ENCODE measurements at places on chromosomes 13 and 19.

DNA sequence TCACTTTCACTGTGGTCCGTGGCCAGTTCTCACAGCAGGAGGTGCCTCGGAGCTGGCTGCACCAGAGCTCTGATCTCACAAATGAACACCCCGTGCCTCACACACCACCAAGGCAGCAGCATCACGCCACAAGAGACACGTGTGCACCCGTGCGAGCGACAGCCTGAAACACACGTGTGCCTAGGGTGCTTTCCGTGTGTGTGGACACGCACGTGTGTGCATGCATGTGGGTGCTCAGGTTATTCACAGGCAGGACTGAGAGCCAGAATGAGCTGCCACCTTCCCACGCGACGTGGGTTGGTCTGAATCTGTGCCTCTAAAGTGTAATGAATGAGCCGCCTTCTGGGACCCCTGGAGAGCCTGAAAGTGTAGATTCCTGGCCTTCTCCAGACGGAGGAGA lies 67.6 kb upstream of the C13orf46 start:
- DNase-seq, result no peak

GRCh38 chr13:48040896-48041295 lies 3.4 kb downstream of the NUDT15 start:
- DNase-seq, result no peak

- no peak for DNase-seq
These were observed 2.2 kb downstream of the GNA11 start for GRCh38 chr19:3096267-3096901.

- no peak for DNase-seq
These were observed 304.9 kb upstream of the NBEA start for GRCh38 chr13:34637138-34637537.

DNA sequence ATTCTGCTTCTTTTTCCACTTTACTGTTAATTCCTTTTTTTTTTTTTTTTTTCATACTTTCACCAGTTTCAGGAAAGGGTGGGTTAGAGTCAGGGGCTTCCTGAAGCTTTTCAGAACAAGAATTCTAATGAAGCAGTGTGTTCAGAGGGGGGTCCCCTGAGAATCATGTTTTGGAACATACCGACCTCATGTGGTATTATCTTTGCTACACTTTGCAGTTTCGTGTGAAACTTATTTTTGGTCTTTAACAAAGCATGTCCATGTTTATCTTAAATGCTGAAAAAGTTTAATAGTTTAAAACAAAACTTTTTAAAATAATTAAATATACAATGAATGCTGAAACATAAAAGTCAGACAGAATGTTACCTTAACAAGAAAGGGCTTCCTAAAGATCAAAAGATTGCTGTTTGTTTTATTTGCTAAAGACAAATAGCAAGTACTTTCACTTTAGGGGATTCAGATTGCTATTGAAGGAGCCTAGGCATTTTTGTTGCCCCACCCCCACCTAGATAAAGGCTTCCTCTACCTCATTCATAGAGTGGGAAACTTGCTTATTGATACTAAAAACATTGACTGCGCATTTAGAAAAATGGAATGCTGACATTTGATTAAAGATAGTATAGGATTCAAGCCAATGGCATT lies 21.1 kb upstream of the POMP start:
- DNase-seq, result peak; percentile 20

- no peak for DNase-seq
These were observed 149.8 kb downstream of the DLEU7 start for GRCh38 chr13:50693727-50694126.

GRCh38 chr19:57075125-57075524 lies 44.7 kb upstream of the USP29 start:
- no peak for DNase-seq
